ENCODE measurements at places on chromosomes 7 and 10. TPM values are rescaled to one million over a fixed set of nuclear protein-coding genes. Genes with fewer than 3 reads are reported as not detected.

The SDK1 gene
- total RNA-seq, result 10.9 TPM

GRCh38 chr7:123975084-123975483, 50.0 kb downstream of the SPAM1 start:
- H3K4me3 ChIP-seq, result no peak overlapping the region
- DNase-seq, result no peak
- peaks cover 12% of the 10 kb centered on the region for H3K27me3 ChIP-seq
- H3K27ac ChIP-seq, result no peak overlapping the region
- no peaks in the 10 kb centered on the region for H3K36me3 ChIP-seq

The CPA2 gene
- not detected for total RNA-seq

DNA sequence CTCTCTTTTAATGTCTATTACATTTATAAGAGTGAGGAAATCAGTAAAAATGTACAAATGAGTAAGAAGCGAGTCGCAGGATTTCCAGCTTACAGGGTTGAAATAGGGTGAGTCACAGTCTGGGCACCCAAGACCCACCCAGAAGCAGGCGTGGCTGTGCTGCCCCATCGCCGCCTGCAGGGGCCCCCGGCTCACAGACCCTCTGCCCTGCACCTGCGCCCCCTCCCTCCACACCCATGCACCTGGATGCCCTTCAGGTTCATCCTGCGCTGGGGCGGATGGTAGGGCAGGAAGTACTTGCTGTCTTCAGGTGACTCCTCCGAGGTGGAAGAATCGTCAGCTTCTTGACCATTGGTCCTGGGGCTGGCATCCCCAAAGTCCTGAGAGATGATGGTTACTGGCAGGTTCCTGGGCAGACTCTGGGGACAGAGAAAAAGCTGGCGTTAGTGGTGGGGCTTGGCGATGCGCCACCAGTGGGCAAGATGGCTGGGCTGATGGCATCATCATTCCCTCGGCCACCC, 90.2 kb upstream of the GNA12 start:
- DNase-seq, result peak; percentile 85
- H3K4me1 ChIP-seq, result peaks cover 16% of the 10 kb centered on the region
- no peaks in the 10 kb centered on the region for H3K27me3 ChIP-seq

GRCh38 chr10:117130346-117130745, 7.7 kb downstream of the VAX1 start:
- H3K27ac ChIP-seq, result no peak overlapping the region
- no peak overlapping the region for H3K4me3 ChIP-seq
- peaks cover 29% of the 10 kb centered on the region for H3K4me1 ChIP-seq
- H3K27me3 ChIP-seq, result peaks cover 63% of the 10 kb centered on the region
- no peak for DNase-seq
- no peaks in the 10 kb centered on the region for H3K36me3 ChIP-seq

DNA sequence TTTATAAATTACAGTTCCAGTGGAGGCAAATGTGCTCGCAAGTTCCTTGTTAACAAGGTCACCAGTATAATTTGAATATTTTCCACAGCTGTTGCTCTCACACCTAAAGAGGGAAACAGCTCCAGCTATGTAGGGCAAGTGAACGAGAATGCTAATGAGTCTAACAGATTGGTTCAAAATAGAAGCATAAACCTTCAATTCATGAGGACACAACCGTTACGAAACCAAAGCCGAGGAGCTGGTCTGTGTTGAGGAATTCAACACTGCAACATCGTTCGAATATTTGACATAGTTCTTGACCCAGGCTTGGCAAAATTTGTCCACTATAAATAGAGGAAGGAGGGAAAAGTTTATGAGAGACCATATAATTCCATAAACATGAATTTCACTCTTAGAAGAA, 161.3 kb downstream of the KLF6 start:
- no peak for DNase-seq
- peaks cover 49% of the 10 kb centered on the region for H3K4me1 ChIP-seq
- H3K27ac ChIP-seq, result peak overlapping the region; percentile 76
- H3K27me3 ChIP-seq, result no peaks in the 10 kb centered on the region
- peak overlapping the region; percentile 43 for H3K4me3 ChIP-seq
- H3K36me3 ChIP-seq, result peaks cover 1% of the 10 kb centered on the region

The ZNF853 gene
- total RNA-seq, result 16.2 TPM

The ABCC2 gene
- total RNA-seq, result 0.69 TPM

- H3K27me3 ChIP-seq, result peaks cover 8% of the 10 kb centered on the region
- no peak overlapping the region for H3K27ac ChIP-seq
- no peak overlapping the region for H3K4me3 ChIP-seq
- H3K36me3 ChIP-seq, result no peaks in the 10 kb centered on the region
- H3K4me1 ChIP-seq, result no peaks in the 10 kb centered on the region
- DNase-seq, result no peak
Measured at GRCh38 chr7:123184271-123184670, 15.5 kb downstream of the SLC13A1 start.

GRCh38 chr7:155893664-155894063, 81.4 kb upstream of the SHH start:
- peak; percentile 56 for DNase-seq
- H3K4me3 ChIP-seq, result no peak overlapping the region
- H3K27me3 ChIP-seq, result peaks cover 20% of the 10 kb centered on the region

- H3K4me1 ChIP-seq, result peaks cover 24% of the 10 kb centered on the region
- no peak overlapping the region for H3K27ac ChIP-seq
- H3K4me3 ChIP-seq, result no peak overlapping the region
- H3K36me3 ChIP-seq, result peaks cover 3% of the 10 kb centered on the region
Measured at GRCh38 chr7:155470686-155471638, 13.0 kb downstream of the EN2 start.

GRCh38 chr7:152402384-152403250, 33.2 kb downstream of the KMT2C start:
- H3K4me1 ChIP-seq, result peaks cover 10% of the 10 kb centered on the region
- H3K27me3 ChIP-seq, result no peaks in the 10 kb centered on the region
- no peak overlapping the region for H3K27ac ChIP-seq
- no peak overlapping the region for H3K4me3 ChIP-seq

DNA sequence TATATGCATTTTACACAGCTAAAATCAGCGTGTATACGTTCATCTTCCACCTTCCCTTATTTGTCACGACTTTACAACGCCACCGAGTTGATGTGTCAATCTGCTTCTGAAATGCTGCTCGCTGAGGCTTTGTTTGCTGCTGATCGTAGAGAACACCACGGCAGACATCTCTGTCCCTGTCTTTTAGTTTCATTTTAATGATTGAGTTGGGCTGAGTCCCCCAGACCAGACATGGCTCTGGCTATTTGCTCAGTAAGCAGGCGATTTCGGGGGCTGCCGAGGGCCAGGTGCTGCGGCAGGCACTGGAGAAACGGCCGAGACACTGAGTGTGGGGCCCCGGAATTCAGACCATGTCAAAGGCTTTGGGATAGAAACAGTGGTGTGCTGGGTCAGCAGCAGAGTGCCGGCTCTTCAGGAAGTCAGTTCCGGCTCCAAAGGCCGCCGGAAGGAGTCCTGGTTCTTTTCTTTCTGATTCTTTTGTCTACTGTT, 5.0 kb downstream of the LRRC27 start:
- H3K4me3 ChIP-seq, result peak overlapping the region; percentile 74
- H3K27me3 ChIP-seq, result no peaks in the 10 kb centered on the region
- H3K27ac ChIP-seq, result peak overlapping the region; percentile 89
- no peak for DNase-seq

The SP4 gene
- 4.4 TPM for total RNA-seq

- DNase-seq, result no peak
- no peak overlapping the region for H3K27ac ChIP-seq
- H3K27me3 ChIP-seq, result no peaks in the 10 kb centered on the region
- H3K4me1 ChIP-seq, result peaks cover 13% of the 10 kb centered on the region
Measured at GRCh38 chr7:43694399-43694748, 34.9 kb downstream of the COA1 start.

DNA sequence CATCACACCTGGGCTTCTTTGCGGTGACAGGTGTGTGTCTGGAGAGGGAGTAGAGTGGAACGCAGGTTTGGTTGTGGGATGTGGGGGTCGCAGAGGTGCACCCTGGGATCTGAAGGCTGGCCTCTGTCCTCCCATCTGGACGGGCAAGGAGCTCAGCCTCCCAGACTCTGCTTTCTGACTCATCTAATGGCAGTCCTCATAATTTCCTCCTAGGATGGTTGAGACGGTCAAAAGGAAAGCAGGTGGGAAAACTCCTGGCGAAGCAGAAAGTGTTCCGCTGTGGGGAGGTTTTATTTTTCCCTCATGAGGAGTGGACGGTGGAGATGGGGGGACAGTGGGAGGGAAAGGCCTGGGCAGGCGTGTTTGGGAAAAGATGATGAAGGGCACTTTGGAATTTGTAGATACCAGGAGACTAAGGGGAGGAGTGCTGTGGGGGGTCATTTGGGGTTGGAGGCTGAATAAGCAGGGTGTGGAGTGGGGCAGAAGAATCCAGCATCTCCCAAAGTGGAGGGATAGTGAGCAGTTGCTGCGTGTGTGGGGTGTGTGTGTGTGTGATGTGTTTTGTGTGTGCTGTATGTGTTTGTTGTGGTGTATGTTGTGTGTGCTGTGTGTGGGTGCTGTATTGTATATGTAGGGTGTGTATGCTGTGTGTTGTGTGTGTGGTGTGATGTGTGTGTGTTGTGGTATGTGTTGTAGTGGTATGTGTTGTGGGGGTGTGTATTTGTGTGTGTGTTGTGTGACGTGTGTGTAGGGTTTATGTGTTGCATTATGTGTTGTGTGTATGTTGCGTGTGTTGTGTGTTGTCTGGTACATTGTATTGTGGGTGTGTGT, 97.2 kb upstream of the PODXL start:
- no peak for DNase-seq
- H3K27me3 ChIP-seq, result no peaks in the 10 kb centered on the region
- H3K27ac ChIP-seq, result peak overlapping the region; percentile 54
- H3K4me1 ChIP-seq, result peaks cover 14% of the 10 kb centered on the region
- no peak overlapping the region for H3K4me3 ChIP-seq
- H3K36me3 ChIP-seq, result no peaks in the 10 kb centered on the region

DNA sequence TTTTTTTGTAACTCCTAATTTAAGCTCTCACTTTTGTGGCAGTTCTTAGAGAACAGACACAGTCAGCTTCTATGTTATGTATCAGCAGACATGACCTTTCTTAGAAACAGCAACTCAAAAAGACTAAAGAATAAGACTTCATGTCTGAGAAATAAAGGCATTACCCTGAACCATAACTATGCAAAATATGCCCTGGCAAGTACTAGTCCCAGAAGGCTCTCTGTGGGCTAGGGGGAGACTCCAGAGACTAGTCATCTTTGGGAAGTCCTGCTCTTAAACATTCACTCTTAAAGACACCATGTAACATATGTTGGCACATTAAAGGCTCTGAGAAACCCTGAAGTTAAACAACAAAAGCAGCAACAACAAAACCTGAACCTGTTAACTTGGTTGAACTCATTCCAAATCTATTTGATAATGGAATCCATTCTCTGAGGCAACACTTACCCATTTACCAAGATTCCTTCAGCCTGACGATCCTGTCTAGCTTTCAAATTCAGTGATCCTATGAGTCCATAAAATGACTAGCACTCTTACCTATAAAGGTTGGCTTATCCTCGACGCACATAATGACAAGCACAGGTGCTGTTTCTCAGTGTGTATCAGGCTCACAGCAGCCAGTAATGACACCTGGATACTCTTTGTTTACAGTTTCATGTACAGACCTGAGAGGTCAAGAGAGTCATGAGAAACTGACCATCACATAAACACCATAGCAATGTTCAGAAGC, 62.3 kb downstream of the OSBPL3 start:
- H3K27ac ChIP-seq, result no peak overlapping the region
- no peak overlapping the region for H3K4me3 ChIP-seq
- peaks cover 16% of the 10 kb centered on the region for H3K4me1 ChIP-seq
- H3K27me3 ChIP-seq, result no peaks in the 10 kb centered on the region
- no peak for DNase-seq

DNA sequence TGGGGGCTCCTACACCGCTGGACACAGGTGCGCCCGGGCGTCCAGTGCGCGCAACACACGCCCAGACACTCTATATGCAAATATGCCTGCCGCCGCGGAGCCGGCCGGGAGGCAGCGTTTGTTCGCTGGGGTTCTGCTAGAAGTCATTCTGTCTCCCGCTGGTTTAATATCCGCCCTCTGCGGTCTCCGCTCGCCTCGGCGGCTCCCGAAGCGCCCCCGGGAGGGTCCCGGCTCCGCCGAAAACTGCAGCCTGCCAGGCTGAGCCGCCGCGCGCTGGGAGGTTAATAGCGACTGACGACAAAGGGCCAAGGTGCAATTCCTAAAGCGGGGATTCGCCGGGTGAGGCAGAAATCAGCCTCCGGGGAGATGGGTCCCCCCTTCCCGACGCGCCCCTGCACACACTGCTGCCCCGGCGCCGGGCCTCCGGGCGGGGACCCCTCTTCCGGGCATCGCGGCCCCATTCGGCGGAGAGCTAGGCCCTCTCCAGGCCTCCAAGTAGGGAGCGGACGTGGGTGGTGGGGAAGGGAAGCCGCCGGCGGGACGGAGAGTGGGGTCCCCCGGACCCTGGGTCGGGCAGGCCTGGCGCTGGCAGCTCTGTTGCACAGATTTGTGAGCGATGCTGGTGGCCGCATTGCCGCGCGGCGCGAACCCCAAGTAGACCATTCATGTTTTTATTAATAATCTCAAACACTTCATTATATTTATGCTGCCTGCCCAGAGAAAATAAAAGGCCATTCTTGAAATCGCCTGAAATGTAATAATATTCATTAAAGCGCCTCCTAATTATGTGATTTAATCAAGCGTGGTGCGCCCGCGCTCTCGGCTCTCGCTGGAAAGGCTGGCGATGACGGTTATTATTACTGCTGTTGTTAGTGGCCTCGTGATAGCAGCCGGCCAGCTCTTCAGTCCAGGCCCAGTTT, 9.1 kb downstream of the EN2 start:
- no peak overlapping the region for H3K27ac ChIP-seq
- H3K4me3 ChIP-seq, result no peak overlapping the region
- peaks cover 11% of the 10 kb centered on the region for H3K4me1 ChIP-seq

DNA sequence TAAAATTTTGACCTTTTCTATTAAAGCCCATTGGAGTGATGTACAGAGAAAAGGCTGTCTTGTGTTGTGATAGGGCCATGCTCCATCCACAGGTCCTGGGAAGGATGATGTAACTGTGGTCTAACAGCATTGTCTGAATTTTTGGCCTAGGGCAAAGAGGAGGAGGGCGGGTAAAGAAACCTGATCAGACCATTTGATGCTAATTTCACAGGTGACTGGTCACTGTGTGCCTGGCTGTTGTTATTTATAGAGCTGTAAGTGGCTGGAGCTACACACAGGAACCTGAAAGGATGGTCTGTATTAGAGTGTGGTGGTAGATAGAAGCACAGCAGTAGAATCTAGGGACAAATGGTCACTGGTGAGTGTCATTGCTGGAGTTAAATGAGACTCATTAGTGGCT, 182.1 kb downstream of the AUTS2 start:
- peaks cover 52% of the 10 kb centered on the region for H3K4me1 ChIP-seq
- no peak overlapping the region for H3K4me3 ChIP-seq
- no peak for DNase-seq
- H3K36me3 ChIP-seq, result no peaks in the 10 kb centered on the region
- no peaks in the 10 kb centered on the region for H3K27me3 ChIP-seq
- no peak overlapping the region for H3K27ac ChIP-seq

The UNCX gene
- total RNA-seq, result not detected

The NUP205 gene
- 27.5 TPM for total RNA-seq

GRCh38 chr7:49852619-49853462, 79.4 kb downstream of the VWC2 start:
- no peak for DNase-seq
- H3K4me1 ChIP-seq, result no peaks in the 10 kb centered on the region
- peaks cover 9% of the 10 kb centered on the region for H3K27me3 ChIP-seq
- no peaks in the 10 kb centered on the region for H3K36me3 ChIP-seq
- H3K4me3 ChIP-seq, result no peak overlapping the region
- no peak overlapping the region for H3K27ac ChIP-seq
